ENCODE measurements at places on chromosomes 7 and 10.

GRCh38 chr7:38813768-38814167, 95.2 kb downstream of the VPS41 start:
- DNase-seq = no peak

DNA sequence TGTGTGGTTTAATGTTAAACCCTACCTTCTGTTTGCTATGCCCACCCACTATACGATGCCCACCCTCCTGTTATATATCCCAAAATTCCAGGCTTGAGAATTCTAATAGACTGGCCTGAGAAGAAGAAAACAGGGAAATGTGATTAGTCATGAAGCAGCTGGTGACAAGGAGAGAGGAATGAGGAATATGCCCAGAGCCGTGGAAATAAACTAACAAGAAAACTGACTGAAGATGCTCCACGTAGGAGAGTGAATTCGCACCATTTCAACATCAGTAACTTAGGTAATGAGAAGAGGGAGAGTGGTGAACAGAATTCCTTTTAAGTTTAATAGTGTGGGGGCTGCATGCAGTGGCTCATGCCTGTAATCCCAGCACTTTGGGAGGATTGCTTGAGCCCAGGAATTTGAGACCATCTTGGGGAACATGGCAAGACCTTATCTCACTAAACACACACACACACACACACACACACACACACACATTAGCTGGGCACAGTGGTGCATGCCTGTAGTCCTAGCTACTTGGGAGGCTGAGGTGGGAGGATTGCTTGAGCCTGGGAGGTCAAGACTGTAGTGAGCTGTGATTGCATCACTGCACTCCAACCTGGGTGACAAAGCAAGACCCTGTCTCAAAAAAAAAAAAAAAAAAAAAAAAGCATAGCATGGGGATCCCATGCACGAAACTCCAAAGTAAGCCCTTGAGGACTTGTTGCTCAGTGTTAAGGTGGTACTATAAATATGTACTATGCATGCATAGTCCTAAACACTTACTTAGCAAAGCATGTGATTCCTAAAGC, 16.1 kb upstream of the SYPL1 start:
- no peak for DNase-seq

DNA sequence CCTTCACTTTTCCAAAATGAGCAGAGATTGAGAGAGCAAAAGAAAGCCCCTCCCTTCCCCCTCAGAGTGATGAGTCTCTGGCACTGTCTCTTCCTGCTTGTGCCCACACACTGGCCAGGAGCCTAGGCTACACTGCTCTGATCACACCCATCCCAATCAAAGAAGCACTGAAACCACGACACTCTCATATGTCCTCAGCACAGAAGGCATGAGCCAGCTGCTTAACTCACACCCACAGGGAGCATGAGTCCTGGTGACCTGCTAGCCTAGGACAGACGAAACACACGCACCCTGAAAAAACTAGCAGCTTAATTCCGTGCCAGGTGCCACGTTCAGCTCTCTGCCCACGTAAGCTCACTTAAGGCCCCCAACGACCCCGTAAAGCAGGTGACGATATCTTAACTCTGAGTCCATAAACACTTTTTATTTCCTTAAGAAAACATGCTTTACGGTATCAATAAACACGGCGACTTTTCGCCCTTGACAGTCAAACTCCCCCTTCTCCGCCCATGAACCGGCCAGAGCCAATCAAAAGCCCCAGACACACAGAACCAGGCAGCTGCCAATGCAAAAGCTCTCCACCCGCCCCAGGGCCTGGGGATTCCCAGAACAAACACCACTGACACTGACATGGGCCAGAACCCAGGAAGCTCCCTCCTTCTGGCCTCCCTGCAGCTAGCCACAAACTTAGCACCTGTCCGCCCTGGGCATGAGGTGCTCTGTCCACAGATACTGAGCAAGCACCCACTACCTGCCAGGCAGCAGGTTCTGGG, 69.0 kb downstream of the TNRC18 start:
- no peak for DNase-seq

DNA sequence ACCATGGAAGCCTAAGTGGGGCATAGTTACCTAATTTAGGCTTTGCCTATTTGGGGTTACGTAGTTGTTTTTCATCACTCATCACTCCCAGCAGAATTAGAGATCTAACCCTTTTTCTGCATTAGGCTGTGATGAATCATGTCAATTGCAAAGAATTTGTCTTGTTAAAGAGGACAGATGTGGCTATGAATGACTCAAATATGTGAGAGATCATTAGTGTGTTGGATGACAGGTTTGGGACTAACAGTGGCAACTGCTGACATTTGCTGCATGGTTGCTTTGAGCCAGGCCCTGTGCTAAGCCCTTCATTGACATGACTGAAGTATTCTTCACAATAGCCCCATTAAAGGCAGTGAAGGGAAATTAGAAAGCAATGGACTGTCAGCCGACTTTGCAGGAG, 83.4 kb upstream of the BMPER start:
- DNase-seq = no peak

- DNase-seq = no peak
These were observed 142.4 kb downstream of the AHR start for GRCh38 chr7:17440831-17441230.

Measured in HTR-8/SVneo (cell line).